GM18507 (cell line): ENCODE measurements at places on chromosomes 5 and 9.

DNA sequence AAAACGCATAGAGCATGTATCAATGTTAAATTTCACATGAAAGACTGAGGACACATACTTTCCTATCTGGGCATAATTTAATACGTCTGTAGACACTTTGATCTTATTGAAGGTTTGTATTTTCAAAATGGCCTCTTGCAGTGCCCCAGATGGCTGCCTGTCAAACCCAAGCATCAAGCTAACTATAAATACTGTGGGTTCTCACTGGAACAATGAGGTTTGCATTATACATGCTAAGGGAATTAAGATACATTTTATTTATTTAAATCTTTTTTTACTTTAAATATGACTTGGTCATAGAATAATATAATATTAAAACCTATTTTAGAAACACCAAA lies 702.9 kb upstream of the GRAMD2B start:
- no peak for DNase-seq

DNA sequence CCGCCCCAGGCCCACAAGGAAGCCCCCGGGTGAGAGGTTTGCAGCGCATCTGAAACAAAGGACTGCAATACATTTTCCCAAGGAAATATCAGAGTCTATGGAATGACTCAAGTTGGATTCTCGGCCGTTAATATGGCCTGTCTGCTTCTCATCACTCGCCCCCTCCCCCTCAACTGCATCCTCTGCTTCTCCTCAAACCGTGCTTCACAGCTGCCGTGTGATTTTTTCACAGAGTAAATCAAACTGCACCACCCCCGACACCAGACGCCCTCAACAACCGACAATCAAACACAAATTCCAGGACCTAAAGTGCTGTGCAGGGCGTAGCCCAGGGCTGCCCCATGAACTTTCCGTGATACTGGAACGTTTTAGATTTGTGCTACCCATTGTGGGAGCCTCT lies 176.9 kb downstream of the ROR2 start:
- no peak for DNase-seq

- DNase-seq: no peak
Observed at GRCh38 chr5:132840896-132841295, 10.4 kb upstream of the SHROOM1 start.

GRCh38 chr5:73673161-73673591 lies 47.2 kb downstream of the ARHGEF28 start:
- no peak for DNase-seq

GRCh38 chr9:18274693-18275092 lies 199.3 kb upstream of the ADAMTSL1 start:
- DNase-seq: no peak

DNA sequence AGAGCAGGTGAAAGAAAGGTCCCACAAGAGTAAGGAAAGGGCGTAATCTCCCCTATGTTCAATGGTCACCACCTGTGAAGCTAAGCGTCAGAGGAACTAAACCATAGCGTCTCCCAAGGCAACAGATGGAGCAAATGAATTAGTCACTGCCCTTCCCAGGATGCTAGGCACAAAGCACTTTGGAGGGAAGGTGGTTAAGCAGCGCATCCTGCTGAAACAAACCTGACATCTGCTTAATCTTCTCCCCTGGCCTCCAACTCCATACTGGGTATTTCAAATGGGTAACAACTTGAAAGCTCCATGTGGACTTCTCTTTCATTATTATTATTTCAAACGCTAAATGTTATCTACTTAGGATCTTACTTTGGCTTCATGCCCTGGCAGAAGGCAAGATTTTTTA lies 227.3 kb downstream of the MLLT3 start:
- DNase-seq: no peak

DNA sequence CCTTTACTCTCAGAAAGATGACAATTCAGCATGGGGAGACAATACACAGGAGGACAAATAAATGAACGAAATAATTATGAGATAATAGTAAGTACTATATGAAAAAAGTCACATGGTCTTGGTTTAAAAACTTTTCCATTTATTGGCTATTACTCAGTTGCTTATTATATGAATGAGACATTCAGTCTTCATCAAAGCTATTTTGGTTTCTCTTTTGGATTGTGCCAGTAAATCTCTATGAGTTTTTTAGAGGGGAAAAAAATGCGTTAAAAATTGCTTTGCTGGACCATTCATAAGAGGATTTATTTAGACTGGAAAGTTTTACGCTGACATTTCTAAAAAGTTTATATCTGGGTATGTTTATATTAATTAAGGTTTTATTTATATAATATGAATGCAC lies 137.7 kb downstream of the AOPEP start:
- no peak for DNase-seq

DNA sequence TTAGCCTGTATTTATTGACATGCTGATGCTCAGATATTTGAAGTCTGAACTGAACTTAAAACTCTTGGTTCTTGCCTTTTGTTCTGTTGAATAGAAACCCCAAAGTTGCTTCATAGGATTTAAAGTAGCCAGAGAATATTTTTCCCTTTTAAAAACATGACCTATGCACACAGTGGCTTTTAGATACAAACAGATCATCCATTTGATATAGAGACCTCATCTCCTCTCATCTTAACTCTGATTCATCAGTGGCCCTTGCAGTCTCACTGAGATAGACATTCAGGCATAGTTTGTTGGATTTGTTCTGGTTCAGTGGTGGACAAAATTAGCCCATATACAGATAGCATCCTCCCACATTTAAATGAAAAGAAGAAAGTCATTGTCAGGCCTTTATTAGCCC lies 43.5 kb upstream of the PJA2 start:
- DNase-seq: no peak

DNA sequence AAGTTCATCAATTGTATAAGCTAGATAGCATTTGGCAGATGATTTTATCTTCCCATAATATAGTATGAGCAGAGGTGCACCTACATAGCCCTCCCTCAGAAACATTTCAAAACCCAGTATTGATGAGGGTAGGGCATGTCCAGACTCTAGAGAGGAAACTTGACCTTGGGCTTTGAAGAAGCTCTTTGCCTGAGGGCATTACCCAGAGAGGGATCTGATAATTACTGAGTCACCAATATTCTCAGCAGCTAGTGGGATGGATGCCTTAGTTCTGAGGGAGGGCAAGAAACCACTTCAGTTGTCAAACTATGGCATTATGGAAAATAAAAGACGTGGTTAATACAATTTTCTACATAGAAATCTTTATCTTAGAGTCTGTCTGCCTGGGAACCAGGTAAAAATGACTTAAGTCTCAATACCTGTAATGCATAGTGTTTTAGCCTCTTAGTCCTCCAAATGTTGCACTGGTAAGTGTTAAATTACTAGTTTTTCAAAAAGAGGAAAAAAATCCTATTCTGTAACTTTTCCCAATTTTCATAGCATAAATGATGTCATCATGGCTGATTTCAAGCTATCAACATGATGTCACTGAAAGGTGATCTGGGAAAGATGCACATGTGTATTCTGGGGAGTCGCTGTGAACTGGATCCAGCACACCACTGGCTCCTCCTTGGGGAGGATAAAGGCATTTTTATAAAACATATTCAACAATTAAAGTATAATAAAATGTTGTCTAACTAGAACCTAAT lies 809.0 kb downstream of the KCTD16 start:
- no peak for DNase-seq

GRCh38 chr5:10875201-10875768 lies 114.3 kb upstream of the DAP start:
- DNase-seq: no peak

- DNase-seq: no peak
Observed at GRCh38 chr9:91813176-91813795, 136.7 kb downstream of the ROR2 start.
